Testis (tissue), 5 donors: ENCODE measurements at places on chromosomes 5 and 9. TPM values are rescaled to one million over a fixed set of nuclear protein-coding genes. Genes with fewer than 3 reads are reported as not detected.

DNA sequence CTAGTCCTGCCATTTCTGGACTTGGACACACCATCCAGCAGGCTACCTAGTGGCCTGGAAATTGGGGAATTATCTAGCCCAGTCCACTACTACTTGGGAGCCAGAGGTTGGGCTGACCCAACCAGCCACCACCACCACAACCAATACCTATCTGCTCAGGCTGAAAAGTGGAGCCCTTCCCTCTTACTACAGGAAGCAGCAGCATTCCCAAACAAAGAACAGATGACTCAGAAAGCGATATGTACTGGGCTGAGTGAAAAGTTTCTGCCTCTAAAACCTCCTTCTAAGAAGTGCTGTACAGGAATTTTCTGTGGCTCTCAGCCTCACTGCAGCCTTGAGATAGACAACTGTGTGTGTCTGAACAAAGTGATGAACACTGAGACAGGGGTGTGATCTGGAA lies 279.4 kb downstream of the CDH10 start:
- no peak for DNase-seq

COL23A1 gene
- polyA plus RNA-seq, result 4.3 TPM

DNA sequence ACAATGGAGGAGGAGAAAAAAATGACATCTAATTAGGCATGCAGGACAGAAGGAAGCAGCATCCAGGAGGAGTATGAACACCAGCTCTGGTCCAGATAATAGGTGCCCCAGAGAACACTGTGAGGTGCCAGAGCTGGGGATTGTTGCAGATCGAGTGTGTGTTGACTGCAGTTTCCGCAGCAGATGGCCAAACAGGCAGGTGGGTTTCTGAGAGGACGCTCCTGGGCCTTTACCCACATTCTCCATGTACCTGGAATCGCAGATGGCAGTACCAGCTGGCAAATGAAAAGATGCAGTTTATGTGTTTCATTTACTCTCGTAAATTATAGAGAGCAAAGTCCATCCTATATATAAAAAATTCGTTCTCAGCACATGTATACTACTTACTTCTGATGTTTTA lies 182.2 kb upstream of the ISL1 start:
- DNase-seq, result no peak

ARSI gene
- polyA plus RNA-seq, result 0.92 TPM

- DNase-seq, result no peak
These were observed 14.7 kb downstream of the FBP1 start for GRCh38 chr9:94624629-94625028.

DNA sequence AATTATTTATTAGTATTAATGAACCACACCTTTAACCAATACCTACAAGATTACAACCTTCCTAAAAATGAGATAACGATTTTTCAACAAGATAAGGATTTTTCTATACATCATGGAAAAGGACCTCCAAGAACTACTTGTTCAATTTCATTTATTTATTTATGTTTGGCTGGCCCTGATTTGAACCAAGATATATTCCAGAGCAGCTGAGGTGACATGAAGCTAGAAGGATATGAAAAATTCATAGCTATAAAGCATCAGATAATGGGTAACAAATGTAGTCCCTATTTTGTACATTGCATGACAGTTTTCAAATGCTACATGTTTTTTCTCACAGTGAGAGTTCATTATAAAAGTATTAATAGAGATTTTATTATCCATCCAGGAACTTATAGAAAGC lies 798.5 kb upstream of the ARRDC3 start:
- DNase-seq, result no peak

GRCh38 chr9:95176755-95177319 lies 140.7 kb downstream of the FANCC start:
- no peak for DNase-seq

- no peak for DNase-seq
These were observed 69.3 kb upstream of the MELK start for GRCh38 chr9:36503172-36504088.

DNA sequence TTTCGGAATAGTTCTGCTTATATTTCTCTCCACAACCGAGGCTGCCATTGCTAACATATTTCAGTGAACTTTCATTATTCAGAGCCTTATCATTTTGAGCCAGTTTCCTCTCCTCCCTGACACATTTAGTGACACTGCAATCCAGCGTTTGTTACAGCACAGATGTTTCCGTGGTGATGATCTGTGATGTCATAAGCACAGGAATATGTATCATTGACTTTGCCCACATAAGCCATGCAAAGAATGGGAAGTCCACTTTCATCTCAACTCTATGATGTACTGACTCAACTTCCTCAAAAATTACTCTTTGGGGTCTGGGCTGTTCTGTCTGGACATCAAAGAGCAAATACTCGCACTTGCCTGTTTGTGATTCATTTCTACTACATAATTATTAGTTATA lies 291.8 kb downstream of the EBF1 start:
- no peak for DNase-seq

DNA sequence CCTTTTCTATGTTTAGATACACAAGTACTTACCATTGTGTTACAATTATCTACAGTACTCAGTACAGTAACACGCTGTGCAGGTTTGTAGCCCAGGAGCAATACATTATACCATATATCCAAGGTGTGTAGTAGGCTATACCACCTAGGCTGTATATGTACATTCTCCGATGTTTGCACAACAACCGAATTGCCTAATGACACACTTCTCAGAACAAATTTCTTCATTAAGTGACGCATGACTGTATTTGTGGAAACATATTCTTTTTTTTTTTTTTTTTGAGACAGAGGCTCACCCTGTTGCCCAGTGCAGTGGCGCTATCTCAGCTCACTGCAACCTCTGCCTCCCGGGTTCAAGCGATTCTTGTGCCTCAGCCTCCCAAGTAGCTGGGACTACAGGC lies 4.0 kb upstream of the RAD23B start:
- DNase-seq, result no peak

GRCh38 chr9:129910628-129911567 lies 75.6 kb downstream of the USP20 start:
- peak; percentile 36 for DNase-seq

CDC25C gene
- polyA plus RNA-seq, result 39.9 TPM

DNA sequence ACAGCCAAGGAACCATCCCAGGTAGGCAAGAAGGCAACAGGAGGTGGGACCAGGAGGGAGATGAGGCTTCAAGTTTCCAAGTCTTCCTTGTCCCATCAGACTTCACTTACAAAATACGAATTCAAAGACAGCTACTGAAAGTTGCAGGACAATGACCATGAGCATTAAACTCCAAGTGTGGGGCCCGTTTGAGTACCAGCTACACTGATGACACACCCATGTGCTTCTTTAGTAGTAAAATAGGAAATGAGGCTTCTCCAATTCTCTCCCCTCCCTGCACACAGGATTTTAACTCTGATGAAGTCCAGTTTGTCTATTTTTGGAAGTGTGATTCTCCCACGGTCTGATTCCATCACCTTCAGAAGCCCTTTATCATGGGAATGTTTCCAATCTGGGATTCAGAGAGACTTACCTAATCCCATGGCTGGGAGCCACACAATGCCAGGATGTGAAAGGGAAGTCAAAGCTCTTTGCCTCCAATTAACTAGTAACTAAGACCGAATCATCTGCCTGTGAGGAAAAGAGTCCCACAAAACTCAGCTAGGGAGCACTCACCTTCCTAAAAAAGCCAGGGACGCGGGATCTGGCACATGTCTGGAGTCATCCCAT lies 222.8 kb upstream of the MSX2 start:
- DNase-seq, result no peak

DNA sequence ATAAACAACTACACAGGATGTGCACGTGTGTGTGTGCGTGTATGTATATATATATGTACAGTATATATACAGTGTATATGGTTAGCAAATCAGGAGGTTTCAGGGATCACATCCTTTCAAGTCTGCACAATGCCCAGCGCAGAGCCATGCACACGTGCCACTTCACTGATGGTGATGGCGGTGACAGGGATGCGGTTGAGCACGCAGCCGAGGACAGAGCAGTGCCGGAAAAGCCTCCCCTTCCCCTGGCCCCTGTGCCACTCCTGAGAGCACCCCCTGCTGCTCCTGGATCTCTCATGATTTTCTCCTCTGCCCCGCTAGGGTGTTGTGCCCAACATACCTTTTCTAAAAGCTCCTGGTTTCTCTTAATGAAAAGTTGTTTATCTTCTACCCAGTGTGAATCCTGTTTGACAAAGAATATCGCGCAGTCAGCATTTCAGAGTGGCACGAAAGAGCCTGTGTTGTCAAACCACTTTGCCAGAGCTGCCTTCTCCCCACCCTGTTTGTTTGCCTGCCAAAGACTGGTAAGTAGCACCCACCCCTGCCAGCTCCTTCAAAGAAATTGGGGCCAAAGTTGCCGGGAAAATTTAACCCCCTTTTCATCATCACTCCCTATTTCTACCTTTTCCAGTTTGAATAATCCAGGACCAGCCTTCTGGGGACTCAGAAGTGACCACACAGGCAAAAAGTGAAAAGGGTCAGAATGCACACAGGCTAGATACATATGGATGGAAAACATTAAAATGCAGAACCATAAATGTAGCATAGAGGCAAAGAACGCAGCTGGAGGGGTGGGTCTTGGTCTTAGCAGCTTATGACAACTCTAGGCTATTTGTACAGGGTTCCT lies 126.2 kb upstream of the DPYSL3 start:
- no peak for DNase-seq

DNA sequence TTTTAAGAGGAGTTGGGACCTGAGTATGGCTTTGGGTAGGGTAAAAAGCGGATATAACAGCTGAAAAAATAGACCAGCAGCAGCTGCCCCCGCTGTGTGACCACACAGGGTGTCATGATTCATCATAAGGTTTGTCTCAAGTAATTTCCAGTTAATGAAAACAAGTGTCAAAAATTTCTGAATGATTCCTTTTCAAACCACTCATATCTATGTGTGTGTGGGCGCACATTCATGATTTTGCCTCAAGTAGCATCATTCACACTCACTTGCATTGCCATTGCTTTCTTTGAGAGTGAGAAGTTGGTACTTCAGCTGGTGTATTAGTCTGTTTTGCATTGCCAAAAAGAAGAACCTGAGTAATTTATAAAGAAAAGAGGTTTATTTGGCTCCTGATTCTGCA lies 12.1 kb upstream of the TNFAIP8 start:
- DNase-seq, result no peak
